ENCODE measurements at places on chromosomes 4 and X.
A peak's percentile ranks its signal among the peaks of the same experiment; 100 is the strongest.

GRCh38 chr4:165208221-165208652 is 876 bp downstream of the KLHL2 start:
- peak; percentile 25 for DNase-seq

GRCh38 chr4:112082954-112083586 is 62.2 kb upstream of the FAM241A start:
- peak; percentile 73 for DNase-seq

- DNase-seq, result no peak
Measured at GRCh38 chrX:150146271-150146896, 208.1 kb upstream of the EOLA2 start.

- DNase-seq, result no peak
Measured at GRCh38 chr4:53582194-53582593, 9.1 kb downstream of the LNX1 start.

DNA sequence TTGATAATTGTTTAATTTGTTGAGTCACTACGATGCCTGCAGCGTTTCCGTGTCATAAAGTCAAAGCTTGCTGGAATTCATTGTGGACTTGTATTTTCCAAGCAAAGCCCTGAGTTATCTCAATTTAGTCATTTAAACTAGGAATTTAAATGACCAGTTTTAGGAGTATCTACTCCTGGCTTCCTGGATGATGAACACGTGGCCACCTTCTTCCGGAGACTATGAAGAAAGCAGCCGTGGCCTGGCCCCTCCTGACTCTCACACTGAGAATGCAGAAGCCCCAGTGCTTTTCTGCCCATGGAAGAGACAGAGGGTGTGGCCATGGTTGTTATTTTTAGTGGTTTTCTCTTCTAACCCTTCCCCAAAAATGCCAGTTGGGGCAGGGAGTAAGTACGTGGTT is 250.7 kb upstream of the GATB start:
- no peak for DNase-seq

DNA sequence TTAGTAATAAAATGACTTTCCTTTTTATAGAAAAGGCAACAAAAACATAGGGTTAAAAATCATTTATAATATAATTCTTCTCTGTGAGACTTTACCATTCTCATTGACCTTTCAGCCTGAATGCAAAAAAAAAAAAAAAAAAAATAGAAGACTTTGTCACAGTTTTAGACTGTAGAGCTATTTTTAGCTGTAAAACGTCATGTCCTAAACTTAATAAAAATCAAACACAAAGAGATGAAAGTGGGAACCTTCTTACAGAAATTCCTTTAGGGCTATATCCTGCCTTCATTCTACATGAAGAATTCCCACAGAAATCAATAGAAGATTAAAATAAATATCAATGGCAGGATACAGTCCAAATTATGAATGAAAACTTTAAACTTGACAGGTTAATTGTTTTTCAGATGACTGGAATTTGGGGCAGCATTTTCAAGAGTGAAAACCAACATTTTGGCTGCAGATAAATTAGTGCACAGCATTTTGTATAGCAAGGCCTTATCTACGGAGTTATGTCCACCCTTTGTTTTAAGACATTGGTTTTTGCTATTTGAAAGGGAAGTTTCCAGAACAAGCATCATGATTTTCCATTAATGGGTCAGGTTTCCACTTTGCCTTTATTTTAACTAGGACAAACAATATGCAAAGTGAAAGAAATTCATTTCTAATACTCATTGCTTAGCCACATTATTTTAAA is 219.5 kb downstream of the SPCS3 start:
- DNase-seq, result no peak

DNA sequence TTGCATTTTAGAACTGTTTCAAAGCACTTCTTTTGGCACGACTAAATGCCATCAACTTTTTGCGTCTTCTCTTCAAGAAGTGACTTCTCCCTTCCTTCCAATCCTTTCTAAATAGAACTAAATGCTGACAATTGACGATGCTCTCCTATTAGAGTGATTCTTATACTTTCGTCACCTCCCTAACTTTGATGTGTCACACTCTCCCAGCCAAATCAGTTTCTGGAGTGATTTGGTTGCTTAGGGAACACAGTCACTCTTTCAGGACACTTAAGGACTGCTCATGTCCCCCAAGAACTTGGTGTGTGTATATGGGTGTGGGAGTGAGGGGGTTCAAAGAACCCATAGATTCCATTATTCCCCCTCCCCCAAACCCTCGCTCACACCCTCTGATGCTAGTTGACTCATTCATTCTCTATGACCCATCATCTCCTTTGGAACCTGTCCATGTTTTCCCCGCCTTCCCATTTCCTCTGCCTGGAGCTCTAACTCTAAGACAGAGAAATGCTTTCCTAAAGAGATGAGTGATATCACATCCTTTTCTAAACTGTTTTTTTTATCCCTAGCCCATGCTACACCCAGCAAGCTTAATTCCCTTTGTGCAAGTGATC is 26.8 kb upstream of the AREG start:
- peak; percentile 89 for DNase-seq

GRCh38 chrX:19188566-19188965 is 66.3 kb upstream of the ADGRG2 start:
- DNase-seq, result no peak

- DNase-seq, result no peak
Measured at GRCh38 chr4:2796849-2797544, 4.1 kb downstream of the SH3BP2 start.

DNA sequence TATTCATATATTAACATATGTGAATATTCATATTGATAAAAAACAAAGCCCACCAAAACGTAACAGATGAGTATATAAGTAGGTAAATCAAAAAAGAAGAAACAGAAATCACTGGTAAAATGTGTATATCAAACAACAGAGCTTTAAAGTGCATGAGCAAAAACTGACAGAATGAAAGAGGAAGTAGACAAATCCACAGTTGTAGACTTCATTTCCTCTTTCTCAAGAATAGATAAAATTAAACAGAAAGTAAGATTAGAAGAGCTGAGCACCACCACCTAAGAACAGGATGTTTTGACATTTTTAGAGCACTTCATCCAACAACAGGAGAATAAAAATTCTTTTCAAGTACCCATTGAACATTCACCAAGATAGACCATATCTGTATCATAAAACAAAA is 64.6 kb downstream of the CNKSR2 start:
- DNase-seq, result no peak

DNA sequence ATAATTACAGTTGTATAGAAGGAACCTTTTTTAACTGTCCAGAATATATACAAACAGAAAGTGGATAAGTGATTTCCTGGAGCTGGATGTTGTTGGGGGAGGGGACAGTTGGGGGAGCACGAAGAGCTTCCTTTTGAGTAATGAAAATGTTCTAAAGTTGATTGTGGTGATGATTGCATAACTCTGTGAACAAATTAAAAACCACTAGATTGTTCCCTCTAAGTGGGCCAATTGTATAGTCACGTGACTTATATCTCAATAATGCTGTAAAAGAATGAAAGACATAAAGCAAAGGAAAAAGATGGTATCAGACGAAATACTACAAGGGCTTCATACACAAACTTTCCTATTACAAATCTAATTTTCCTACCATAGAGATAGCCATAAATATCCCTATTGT is 2.7 kb downstream of the CT55 start:
- no peak for DNase-seq

DNA sequence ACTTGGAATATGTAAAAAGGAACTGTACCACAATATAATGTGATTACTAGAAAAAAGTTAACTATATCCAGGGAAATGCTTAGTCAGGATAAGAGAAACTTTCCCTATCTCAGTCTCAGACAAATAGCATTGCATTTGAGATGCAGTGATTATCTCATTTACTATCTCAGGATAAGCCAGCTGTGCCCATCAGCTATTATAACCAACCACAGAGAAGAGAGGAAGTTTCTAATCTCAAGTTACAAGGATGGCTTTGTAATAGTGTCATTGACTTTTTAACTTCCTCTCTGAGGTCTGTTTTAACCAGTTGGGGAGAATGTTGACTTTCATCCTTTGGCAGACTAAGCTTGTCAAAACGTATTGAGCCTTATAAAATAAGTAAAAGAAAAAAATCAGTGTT is 56.5 kb downstream of the SNX25 start:
- peak; percentile 50 for DNase-seq

- no peak for DNase-seq
Measured at GRCh38 chrX:48580662-48581061, 6.4 kb downstream of the RBM3 start.

GRCh38 chrX:47936224-47936939 is 67.4 kb downstream of the ZNF182 start:
- DNase-seq, result peak; percentile 15

- DNase-seq, result no peak
Measured at GRCh38 chrX:12227412-12228041, 89.3 kb downstream of the FRMPD4 start.

- peak; percentile 75 for DNase-seq
Measured at GRCh38 chr4:55038176-55038890, 87.1 kb downstream of the KDR start.

- peak; percentile 32 for DNase-seq
Measured at GRCh38 chr4:31692399-31692940, 972.3 kb downstream of the PCDH7 start.

DNA sequence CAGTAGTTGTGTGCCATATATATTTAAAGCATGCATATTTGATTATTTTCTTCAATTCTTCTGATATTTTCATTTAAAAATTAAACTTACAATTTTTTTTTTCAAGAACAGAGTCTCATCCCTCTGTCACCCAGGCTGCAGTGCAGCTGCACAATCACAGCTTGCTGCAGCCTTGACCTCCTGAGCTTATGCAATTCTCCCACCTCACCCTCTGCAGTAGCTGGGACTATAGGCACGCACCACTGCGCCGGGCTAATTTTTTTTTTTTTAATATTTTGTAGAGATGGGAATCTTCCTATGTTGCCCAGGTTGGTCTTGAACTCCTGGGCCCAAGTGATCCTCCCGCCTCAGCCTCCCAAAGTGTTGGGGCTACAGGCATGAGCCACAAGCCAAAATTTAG is 5.8 kb upstream of the DCLK2 start:
- DNase-seq, result peak; percentile 45

All from cardiac fibroblast (primary cell).